PC-3 (cell line): ENCODE measurements at places on chromosomes 16 and 17. TPM values are rescaled to one million over a fixed set of nuclear protein-coding genes. Genes with fewer than 3 reads are reported as not detected.

The DRC3 gene
- 1.9 and 2.2 TPM in 2 replicates for total RNA-seq

The SMTNL2 gene
- not detected in 2 replicates for total RNA-seq

The PTX4 gene
- total RNA-seq, result 0.22 and 0.40 TPM in 2 replicates

The ARL5C gene
- 0.58 TPM in 1 of 2 replicates, not detected in the other for total RNA-seq

The ACSM5 gene
- not detected in 2 replicates for total RNA-seq

The KCNAB3 gene
- total RNA-seq, result 0.26 and 0.75 TPM in 2 replicates

The TBC1D3E gene
- not detected in 2 replicates for total RNA-seq

The GPR139 gene
- total RNA-seq, result not detected in 2 replicates
